SK-N-MC (cell line): ENCODE measurements at places on chromosomes 6 and 20.

GRCh38 chr6:60681806-60682205 is 1604.2 kb downstream of the KHDRBS2 start:
- no peak for DNase-seq

GRCh38 chr6:74410630-74411029 is 714.6 kb downstream of the CD109 start:
- no peak for DNase-seq

DNA sequence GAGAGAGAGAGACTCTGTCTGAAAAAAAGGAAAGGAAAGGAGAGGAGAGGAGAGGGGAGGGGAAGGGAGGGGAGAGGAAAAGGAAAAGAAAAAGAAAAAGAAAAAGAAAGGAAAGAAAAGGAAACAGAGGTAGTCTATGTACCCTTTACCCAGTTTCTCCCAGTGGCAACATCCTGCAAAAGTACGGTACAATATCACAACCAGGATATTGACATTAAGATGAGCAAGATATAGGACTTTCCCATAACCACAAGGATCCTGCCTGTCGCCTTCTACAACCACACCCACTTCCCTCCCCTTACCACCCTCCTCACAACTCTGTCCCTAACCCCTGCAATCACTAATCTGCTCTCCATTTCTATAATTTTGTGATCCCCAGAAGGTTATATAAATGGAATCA is 4.0 kb downstream of the C20orf96 start:
- DNase-seq, result no peak

- DNase-seq, result no peak
Measured at GRCh38 chr20:3814928-3815495, 5.3 kb upstream of the AP5S1 start.

DNA sequence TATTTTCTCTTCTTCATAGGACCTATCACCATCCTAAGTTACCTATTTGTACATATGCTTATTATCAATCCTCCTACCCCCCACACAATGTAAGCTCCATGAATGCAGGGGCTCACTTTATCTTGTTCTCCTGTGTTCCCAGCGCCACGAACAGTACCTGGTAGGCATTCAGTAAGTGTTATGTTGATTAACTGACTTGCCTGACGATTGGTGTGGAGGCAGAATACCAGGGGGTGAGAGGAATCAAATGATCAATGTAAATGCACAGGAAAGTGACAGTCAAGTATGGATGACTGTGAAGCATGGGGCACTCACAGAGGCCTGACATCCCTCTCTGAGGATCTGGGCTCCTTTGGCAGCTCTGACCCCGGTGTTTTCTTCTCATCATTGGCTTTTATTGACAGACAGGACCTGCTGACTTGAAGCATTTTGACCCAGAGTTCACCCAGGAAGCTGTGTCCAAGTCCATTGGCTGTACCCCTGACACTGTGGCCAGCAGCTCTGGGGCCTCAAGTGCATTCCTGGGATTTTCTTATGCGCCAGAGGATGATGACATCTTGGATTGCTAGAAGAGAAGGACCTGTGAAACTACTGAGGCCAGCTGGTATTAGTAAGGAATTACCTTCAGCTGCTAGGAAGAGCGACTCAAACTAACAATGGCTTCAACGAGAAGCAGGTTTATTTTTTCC is 6.1 kb upstream of the IFT52 start:
- DNase-seq, result no peak

- no peak for DNase-seq
Measured at GRCh38 chr6:107663308-107663707, 160.8 kb downstream of the SCML4 start.

GRCh38 chr6:12032783-12033573 is 20.9 kb downstream of the HIVEP1 start:
- DNase-seq, result no peak

GRCh38 chr6:16103722-16104121 is 25.2 kb upstream of the MYLIP start:
- no peak for DNase-seq

GRCh38 chr20:54650052-54650719 is 174.8 kb downstream of the DOK5 start:
- DNase-seq, result no peak

DNA sequence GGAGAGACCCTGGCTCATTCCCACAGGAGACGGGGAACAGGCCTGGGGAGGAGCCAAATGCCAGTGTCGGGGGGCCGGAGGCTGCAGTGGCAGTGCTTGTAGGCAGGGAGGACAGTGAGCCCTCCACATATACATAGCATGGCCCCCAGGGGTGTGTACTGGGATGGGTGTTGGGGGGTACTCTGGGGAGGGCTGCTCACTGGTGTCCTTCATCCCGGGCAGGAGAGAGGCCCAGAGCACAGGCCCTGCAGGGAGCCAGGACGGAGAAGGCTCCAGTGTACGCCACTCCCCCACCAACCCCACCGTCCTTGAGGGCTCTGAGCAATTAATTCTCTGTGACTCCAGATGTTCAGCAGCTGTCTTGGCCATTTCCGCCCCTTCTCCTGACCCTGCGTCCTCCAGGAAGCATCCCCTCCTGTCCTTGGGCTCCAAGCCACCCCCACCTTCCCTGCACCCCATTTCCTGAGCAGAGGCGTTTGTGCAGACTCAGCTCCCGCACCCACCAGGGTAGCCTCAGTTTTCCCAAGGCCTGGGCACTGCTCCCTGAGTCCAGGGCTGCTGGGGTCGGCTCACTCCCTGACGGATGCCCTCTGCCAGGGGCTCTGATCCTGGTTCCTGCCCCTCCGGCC is 3.4 kb upstream of the ABHD16B start:
- no peak for DNase-seq

DNA sequence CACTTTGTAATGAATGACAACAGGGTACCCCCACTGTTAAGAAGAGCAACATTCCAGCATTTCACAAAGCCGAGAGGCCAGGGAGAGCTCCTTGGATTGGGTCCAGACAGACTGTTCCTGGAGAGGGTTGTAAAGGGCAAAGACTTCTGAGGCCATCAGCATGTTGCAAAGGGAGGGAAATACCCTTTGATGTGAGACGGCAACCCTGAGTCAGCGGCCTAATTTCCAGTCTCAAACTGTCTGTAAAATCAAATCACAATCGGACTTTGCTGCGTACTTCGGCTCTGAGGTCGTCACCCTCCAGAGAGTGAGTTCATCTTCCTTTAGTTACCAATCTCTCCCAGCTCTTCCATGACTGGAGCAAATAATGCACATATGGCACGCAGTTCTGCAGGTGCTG is 101.0 kb upstream of the DTNBP1 start:
- DNase-seq, result no peak

DNA sequence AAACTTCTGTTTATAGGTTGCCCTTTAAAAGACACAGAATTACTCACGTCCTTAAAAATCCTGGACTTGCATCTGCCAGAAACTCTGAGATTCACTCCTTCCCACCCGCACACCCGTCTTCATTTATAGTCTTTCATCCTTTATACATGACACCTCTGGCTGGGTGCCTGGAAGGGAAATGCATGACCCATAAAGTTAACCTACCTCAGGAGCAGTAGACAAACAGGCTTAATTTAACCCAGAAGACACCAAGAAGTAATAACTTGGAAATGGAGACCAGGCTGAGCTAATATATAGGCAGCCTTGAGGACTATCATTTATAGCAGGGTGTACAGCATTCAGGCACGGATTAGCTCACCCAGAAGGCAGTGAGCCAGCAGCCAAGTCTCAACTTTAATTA is 429.0 kb upstream of the NRSN1 start:
- DNase-seq, result no peak

GRCh38 chr6:19013026-19013705 is 626.0 kb downstream of the RNF144B start:
- no peak for DNase-seq

DNA sequence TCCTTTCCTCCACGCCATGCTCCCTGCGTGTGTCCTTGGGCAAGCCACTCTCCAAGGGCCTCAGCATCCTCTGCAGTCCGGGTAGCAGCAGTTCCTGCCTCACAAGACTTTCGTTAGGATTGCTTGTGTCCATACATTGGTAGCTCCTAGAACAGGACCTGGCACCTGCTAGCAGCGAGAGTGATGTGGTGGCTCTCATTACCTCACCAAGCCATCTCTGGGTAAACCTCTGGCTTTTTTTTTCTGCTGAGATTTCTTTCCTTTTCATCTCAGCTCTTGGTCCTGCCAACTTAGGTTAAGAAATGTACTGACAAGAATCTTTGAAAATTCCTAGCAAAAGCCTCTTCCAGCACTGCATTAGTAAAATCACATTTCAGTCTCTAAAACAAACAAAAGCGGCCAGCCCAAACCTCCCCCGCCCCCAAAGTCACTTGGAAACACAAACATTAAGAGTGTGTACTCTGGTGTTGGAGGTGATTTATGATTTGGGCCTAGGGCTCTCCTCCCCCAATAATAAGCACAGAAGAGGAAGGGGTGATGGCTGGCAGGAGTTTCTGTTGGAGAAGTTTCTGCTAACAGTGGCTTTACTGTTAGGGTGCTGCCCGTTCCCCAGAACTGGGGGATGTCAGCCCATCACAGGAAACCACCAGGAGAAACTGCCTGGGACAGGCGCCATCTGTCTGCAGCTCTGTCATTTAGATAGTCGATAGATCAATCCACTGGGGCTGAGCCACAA is 199.2 kb downstream of the CD83 start:
- DNase-seq, result no peak

DNA sequence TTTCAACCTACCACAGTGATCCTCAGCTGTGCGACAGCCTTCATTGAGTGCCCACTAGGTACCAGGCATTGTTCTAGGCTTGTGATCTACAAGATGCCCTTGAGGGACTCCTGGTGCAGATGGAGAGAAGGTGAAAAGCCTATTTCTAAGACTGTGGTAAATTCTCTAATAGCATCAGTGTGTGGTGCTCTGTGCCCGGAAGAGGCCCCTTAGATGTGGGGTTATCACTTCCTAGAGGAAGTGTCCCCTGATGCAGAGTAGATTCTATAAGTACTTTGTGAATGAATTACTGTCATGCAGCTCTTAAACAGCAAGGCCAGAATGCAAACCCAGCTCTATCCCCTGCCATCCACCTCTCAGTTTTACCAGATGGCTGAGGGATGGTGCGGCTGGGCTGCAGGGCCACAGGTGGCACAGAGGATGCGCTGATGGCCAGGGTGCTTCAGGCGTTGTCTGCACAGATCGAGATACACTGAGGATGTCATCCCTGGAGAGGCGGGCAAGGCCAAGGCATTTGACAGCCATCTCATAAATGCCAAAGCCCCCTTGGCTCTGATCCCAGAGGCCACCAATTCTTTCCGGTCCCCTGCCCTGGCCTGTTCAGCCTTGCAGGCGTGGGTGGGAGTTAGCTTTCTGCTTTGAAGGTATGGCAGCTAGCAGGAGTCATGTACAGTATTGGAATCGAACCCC is 96.7 kb downstream of the TOX2 start:
- no peak for DNase-seq

DNA sequence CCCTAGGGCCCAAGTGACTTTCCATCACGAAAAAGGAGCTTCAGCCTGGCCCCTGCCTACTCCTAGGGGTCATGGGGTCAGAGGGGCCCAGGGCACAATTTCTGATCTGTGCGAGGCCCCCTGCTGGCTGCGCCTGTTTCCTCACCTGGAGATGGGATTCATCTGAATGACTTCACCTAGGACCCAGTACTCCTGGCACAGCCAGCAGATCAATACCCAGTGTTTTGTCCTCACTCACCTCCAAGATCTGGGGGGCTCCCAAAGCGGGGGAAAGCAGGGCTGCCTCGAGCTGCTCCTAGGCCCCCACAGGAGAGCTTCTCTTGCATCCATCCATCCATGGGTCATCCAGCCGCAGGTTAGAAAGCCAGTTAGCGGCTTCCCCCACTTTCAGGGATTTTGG is 33.8 kb downstream of the CD40 start:
- no peak for DNase-seq

DNA sequence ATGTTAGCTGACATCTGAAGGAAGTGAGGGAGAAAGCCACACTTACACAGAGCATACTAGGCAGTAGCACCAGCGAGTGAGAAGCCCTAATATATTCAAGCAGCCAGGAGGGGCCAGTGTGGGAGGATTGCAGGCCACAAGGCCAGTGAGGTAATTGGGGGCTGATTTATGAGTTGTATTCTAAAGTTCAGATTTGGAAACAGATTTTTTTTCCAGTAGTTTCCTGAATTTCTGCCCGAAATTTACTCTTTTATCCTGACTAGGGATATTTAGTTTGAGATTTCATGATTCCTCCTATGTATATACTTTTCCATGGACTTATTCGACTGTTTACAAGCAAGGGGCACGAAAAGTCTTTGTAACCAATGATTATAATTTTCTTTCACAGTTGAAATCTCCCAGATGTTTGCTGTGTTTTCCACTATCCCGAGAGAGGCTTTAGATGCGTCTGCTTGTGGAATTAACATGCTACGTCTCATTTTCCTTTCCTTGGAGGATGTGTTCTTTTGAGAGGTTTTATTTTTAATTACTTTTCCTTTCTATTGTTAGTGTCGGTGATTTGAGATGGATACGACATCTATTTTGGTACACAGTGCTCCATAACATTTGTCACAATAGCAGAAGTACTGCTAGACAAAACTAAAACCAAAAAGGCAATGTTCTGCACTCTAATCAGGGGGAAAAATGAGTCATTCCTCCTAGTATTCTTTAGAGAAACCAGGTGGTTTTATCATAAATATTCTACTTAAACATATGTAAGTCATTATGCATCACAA is 356.3 kb upstream of the HSF2 start:
- DNase-seq, result no peak

DNA sequence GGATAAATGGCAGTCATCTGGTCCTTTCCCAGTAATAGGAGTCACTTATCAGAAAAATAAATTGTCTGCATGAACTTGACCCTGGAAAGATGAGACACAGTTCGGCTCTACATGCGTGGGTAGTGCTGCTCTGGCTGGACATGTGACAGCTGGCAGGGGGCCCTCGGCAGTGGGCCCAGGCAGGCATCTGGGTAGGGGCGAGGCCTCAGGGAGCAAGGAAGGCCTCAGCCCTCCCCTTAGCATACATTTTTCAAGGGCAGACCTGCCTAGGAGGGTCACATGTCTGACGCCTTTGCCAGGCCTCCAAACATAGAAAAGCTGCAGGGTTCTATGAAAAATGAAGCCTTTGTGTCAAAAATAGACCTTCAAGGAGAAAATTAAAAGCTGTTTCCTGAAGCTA is 12.8 kb upstream of the ILRUN start:
- no peak for DNase-seq

- DNase-seq, result no peak
Measured at GRCh38 chr6:317448-318144, 25.3 kb downstream of the DUSP22 start.

- DNase-seq, result no peak
Measured at GRCh38 chr20:23121751-23122320, 35.7 kb upstream of the CD93 start.

- no peak for DNase-seq
Measured at GRCh38 chr6:167090171-167090570, 32.7 kb upstream of the CCR6 start.
